ENCODE measurements at places on chromosomes 7 and 10.

GRCh38 chr7:80890426-80891258, 28.2 kb downstream of the SEMA3C start:
- no peak for DNase-seq

GRCh38 chr7:104791080-104791479, 222.9 kb upstream of the KMT2E start:
- no peak for DNase-seq

- no peak for DNase-seq
These were observed 150.4 kb downstream of the SKAP2 start for GRCh38 chr7:26714006-26714405.

- DNase-seq = no peak
These were observed 286.8 kb downstream of the RPS24 start for GRCh38 chr10:78320506-78320905.

DNA sequence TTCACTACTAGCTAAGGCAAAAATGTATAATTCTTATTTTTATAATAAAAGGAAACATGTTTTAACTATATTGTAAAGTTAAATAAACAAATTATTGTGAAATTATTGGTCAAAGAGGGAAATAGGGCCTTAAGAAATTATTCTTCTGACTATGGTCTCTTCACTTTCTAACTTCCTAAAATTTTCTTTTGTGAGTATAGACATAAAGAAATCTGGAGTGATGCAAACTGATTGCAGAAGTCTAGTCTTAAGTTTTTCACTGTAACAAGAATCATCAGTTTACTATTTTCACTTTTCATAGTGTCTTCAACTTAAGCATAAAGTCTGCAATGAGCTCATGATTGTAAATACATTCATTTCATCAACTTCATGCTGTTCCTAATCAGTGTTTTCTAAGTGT, 525.4 kb downstream of the TFEC start:
- DNase-seq = no peak

- DNase-seq = no peak
These were observed 55.1 kb downstream of the PDZD8 start for GRCh38 chr10:117320050-117320665.

GRCh38 chr10:76618171-76618570, 1019.4 kb downstream of the KCNMA1 start:
- no peak for DNase-seq

DNA sequence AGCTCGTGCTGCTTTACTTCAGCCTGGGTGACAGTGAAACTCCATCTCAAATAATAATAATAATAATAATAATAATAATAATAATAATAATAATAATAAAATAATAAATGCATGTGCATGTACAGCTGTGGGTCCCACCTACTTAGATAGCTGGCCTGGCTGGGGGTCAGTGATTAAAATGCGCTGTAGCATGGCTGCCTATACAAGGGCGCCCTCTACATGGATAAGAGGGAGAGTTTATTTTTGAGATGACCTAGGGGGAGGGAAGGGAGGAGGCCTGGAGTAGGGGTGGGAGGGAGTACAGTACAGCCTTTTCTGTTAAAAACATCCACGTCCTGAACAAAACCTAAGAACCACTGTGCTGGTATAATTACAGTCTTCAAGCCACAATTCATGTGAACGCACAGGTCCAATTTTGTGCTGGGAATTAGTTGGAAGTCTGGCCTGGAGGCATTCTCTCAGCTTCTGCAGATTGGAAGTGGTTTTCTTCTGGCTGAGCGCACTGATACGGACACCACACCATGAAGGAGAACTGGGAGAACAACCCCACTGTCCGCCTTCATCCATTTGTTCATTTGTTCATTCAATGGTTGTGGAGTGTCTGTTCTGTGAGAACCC, 146.5 kb downstream of the TMEM178B start:
- no peak for DNase-seq

DNA sequence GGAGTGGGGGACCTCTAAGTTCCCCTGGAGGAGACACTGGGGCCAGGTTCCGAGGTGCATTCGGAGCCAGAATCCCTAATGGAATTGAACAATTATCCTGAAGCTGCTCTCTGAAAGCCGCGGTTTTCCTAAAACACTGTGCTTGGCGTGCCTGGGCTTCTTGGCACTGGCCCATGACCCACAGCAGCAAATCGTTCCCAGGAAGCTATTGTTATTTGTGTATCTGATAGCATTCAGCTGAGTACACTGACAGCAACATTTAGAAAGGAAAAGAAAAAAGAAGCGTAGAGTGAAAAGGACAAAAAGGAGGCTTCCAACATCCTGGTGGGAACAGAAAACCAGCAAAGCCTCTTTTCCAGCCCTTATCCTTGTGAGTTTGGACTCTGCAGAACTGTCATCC, 339.8 kb downstream of the FRMD4A start:
- DNase-seq = no peak

GRCh38 chr10:29257106-29257783, 31.6 kb upstream of the LYZL1 start:
- no peak for DNase-seq

GRCh38 chr7:25739143-25739542, 412.9 kb upstream of the NFE2L3 start:
- DNase-seq = no peak

GRCh38 chr7:121186746-121187145, 142.1 kb upstream of the WNT16 start:
- no peak for DNase-seq

DNA sequence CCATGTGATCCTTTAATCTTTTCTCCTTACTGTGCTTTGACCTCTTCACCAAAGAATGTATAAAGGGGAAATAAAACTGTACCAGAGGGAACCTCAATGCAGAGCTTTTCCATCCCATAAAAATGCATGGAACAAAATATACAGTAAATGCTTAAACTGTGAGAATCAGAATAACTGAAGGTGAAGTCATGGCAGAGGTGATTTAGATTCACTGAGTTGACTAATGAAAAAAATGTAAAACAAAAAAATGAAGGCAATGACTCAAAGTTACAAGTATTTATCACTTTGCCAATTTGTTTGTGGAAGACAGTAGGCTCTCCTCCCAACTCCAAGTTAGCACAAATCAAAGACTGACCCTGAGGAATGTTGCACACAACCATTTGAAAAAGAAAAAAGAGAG, 1331.6 kb upstream of the SORCS1 start:
- no peak for DNase-seq

- no peak for DNase-seq
These were observed 61.8 kb downstream of the INHBA start for GRCh38 chr7:41641011-41641664.

- DNase-seq = no peak
These were observed 774.2 kb downstream of the MAGI2 start for GRCh38 chr7:78679112-78679876.
